ENCODE measurements at places on chromosomes 2 and 18.
A peak's percentile ranks its signal among the peaks of the same experiment; 100 is the strongest.

- DNase-seq: peak; percentile 1
These were observed 654.9 kb downstream of the ADCYAP1 start for GRCh38 chr18:1559563-1559962.

DNA sequence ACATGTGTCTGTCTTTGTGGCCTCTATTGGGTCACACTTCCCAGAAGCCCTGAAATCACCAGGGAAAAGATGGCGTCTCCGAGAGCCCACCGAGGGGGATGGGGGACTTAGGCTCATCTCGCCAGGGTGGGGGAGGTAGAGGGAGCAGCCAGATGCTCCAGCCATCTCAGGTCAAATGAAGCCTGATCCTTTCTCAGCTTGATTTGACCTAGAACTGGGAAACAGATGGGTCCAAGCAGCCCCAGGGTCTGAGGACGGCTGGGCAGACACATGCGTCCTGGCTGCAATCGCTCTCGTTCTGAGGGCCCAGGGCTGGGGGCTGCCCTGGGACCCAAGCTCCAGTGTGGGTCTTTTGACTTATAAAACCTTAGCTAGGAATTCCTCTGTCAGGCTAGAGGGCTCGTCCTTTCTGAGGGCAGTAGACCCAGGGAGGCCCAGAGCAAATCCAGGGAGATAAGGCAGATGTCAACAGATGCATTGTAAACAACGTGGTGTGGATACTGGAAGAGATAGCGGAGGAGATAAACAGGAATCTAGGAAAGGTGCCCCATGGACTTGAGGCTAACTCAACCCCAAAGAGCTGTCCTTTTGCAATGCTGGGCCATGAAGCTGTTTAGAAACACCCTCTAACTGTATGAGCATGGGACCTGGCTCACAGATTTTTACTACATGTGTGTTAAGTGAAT, 127.7 kb downstream of the MYCN start:
- no peak for DNase-seq

DNA sequence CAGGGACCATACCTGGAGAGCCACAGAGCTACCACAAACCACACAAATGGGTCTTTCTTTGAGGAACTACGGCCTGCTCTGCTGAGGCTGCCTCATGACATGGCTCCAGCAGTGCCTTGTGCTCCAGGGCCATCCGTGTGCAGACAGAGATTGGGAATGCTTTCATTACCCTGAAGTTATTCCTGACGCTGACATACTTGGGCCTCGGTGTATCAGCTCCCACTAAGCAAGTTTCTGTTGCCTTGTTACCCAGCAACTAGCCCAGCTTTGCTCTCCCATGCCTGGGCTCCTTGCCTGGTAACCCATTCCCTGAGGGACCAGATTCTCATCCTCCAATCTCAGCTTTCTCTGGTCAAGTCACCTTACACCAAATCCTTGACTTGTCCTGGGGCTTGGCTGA, 80.3 kb upstream of the FZD7 start:
- no peak for DNase-seq

DNA sequence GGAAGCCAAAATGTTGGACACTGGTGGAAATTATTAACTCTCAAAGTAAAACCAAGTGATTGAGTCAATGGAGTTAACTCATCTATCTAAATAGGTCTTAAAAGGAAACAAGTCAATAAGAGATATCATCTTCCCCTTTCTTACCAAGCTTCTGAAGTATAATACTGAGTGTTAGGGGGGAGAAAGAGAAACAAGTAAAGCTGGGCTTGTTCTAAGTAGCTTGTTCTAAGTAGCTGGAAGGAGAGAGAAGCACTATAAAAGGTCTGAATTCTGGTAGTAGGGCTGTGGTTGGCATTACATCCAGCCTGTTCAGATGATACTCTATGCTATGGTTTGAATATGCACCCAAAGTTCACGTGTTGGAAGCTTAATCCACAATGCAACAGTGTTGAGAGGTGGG, 26.8 kb downstream of the YES1 start:
- DNase-seq: no peak

DNA sequence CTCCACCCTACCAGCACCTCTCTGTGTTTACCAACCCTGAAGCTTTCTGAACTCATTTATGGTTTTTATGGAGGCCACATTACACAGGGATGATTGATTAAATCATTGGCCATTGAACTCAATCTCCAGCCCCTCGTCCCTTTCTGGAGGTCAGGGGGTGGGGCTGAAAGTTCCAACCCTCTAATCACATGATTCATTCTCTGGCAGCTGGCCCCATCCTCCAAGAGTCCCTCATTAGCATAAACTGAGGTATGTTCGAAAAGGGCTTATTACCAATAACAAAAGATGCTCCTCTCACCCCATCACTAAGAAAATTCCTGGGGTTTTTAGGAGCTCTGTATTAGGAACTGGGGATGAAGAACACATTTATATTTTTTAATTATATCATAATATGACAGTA, 92.3 kb downstream of the DIS3L2 start:
- no peak for DNase-seq

GRCh38 chr2:201900362-201900761, 94.0 kb downstream of the CDK15 start:
- DNase-seq: peak; percentile 12

DNA sequence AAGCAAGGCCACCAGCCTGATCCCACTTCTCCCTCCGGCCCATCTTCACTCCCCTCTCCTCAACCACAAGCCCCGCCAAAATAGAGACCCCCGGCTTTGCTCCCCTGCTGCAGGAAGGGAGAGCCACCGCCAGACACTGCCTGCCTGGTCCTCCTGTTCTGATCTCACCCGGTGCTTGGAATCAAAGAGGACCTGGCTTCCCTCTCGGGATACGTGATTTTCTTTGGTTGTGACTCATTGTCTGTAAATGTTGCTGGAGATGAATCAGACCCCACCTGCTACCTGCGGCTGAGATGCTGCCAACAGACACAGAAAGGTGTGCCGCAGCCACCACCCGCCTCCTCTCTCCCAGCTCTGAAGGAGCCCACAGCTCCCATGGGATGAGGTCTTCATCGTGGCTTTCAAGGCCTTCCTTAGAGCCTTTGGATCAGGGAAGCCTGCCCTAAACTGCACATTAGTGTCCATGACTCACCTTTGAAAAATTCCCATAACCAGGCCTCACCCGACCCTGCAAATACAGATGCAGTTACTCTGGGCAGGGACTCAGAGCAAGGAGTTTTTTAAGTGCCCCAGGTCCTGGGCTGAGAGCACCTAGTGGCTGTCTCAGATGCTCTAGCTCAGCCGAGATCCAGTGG, 79.4 kb upstream of the ZNF532 start:
- DNase-seq: no peak

GRCh38 chr18:7725897-7726296, 158.8 kb downstream of the PTPRM start:
- no peak for DNase-seq

DNA sequence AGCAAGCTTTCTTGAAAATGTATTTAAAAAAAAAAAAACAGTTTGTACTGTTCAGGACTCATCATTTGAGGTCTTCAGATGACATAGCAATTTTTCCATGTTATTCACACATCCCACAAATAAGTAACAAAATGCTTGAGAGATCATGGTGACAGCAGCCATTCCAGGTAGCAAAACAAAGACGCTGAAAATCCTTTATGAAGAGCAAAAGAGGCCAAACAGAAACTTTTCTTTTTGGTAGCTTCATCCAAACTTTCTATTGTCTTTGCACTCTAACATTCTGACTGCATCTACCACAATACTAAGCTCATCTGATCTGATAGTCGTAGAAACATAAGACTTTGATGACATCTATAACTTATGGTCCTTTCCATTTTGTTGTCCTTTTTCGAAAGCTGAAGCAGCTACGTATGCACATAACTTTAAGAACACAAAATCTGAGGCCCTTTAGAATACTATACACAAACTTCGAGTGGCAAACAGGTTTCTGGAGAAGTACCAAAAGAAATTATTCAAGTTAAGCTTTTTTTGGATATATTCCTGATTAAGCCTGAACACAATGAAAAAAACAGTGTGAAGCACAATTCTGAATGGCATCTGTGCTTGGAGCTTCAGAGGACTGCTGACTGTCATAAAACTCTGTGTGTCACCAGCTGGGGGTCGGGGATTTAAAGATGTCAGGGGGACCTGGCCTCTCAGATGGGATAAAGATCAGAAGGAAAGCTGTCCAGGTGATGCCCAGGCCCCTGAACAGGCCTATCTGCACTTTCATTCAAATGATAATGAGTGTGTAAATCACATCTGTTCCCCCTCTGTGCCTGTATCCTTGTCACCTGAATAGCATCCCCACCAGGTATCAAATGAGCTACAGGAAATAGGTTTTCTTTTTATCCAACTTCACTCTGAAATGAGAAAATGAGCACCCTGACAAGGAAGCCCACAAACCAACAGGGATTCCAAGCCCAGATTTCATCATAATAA, 75.8 kb downstream of the ZEB2 start:
- peak; percentile 46 for DNase-seq

DNA sequence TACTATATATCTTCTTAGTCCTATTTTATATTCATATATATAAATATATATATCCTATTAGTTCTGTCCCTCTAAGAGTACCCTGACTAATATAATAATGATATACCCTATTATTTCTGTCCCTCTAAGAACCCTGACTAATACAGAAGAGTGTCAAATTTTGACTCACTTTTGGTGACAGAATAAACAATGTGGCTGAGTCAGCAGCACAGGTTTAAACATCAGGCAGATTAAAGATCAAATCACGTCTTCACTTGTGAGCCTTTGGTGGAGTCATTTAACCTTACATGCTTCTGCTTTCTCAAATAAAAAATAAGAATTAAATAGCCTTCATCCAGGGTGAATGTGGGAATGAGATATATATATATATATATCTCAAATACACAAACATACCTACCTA, 615.9 kb upstream of the GCFC2 start:
- no peak for DNase-seq

DNA sequence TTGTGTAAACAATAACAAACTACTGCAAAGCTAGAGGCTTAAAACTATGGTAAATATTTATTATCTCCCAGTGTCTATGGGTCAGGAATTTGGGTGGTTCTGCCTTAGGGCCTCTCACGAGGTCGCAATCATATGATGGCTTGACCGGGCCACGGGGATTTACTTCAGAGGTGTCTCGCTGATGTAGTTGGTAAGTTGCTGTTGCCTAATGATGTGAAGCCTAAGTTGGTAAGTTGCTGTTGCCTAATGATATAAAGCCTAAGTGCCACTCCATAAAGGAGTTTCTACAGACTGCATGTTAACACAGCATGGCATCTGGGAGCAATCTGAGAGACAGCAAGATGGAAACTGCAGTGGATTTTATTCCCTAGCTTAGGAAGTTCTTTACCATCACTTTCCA, 35.8 kb downstream of the FMNL2 start:
- DNase-seq: no peak

DNA sequence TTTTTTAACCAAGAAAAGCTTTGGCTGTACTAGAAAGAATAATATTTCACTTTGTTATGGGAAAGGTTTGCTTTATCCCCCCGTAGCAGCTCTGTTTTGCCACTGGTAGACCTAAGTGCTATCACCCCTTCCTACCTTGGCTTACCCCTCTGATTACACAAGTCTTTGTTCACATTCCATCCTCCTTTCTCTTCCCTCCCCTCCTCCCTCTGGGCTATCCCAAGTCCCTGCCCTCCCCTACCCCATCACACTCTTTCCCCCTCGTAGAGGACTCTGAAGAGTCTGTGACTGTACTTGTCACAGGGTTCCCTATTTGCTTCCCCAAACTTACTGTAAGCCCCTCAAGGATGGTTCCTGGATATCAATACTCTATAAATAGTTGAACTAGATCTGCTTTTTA, 152.9 kb upstream of the NOSTRIN start:
- DNase-seq: no peak

DNA sequence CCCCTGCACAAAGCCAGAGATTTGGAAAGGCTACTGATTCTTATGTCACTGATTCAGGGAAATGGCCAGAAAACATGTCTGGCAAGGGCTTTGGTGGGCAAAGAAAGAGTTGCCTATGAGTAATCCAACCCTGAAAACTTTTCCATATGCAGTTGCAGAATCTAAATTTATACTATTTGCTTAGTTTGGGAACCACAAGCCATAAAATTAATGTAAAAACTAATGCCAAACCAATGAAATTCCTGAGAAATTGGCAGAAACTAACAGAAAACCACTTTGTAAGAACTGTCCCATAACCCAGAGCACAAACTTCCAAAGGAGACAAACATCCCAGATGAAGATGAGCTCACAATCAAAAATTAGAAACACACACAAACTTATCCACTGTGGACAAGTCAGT, 48.8 kb downstream of the TCF4 start:
- no peak for DNase-seq

GRCh38 chr2:10447300-10447894, 730 bp downstream of the ODC1 start:
- peak; percentile 53 for DNase-seq

- no peak for DNase-seq
These were observed 2.4 kb downstream of the NFE2L2 start for GRCh38 chr2:177262092-177262491.

GRCh38 chr2:80328159-80328571, 23.6 kb upstream of the LRRTM1 start:
- DNase-seq: no peak

DNA sequence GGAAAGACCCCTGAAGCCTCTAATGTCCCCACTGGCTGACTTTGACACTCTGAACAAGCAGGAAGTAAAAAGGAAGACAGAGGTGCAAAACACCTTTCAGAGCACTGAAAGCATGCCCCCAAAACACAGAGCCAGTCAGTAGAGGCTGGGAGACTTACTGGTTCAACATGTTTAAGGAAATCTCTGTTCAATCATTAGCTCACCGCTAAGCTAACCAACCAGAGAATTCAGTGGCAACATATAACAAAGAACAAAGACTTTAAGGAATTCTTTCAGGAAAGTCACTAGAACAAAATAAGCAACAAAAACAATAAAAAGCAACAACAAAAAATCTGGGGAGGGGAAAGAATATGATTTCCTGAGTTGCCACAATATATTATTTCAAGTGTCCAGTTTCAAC, 24.1 kb upstream of the RNU4ATAC start:
- DNase-seq: no peak

GRCh38 chr18:9742524-9743131, 34.5 kb downstream of the RAB31 start:
- no peak for DNase-seq

GRCh38 chr2:220619525-220620220, 952.4 kb downstream of the EPHA4 start:
- peak; percentile 13 for DNase-seq

DNA sequence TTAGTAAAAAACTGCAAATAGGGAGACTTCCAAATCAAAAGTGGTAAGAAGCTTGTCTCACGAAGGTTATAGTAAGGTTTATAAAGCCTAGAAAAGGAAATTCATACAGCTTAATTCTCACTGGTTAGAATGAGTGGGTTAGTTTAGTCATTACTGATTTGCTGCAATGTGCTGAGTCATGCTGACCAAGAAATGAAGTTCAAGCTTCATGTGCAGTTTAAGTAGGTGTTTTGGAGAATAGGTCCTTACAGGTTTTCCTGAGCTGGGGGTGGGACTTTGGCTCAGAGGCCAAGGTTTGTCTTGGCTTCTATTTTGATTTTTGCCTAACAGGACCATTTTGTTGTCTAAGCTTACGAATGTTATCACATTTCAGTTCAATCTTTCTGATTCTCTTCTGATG, 15.1 kb downstream of the CLIP4 start:
- DNase-seq: no peak

- DNase-seq: no peak
These were observed 73.0 kb upstream of the KCTD1 start for GRCh38 chr18:26621161-26622026.

Data from NCI-H2081 (cell line).